Naive B cell (primary cell): ENCODE measurements at places on chromosomes 11 and 22.

DNA sequence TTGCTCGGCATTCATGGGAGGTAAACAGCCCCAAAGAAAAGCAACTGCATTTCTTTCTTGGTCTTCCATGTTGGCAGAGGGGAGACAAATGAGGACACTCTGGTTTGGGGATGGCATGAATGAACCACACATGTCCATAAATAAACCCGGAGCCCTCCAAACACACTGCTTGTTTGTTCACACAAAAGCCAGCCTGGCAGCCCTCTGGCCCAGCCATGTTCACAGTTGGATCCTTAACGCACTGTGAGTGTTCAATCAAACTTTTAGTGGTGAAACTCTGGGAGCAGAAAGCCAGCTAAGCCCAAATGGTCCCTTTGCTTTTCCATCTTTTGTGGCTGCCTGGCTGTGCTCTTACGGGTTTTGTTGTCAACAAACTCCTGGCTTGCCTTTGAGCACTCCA lies 336.8 kb downstream of the CADM1 start:
- DNase-seq, result no peak

- DNase-seq, result no peak
Measured at GRCh38 chr11:65288706-65289536, 25.7 kb upstream of the CDC42EP2 start.

DNA sequence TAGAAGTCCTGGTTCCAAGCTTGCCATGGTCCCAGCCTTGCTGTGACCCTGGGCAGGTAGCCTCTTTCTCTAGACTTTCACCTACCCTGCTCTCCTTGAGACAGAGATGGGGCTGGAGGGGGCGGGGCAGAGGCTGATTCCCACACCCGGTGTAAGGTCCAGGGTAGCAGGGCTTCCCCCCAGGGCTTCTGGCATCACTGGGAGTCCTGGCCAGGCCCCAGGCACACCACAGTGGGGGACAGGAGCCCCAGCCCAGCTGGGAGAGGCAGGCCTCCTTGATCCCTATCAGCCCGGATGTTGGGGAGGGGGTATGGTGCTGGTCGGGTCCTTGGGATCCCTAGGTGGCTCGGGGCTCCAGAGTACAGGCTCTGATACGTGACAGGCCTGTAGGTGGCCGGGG lies 1.7 kb upstream of the NUDT8 start:
- DNase-seq, result no peak

DNA sequence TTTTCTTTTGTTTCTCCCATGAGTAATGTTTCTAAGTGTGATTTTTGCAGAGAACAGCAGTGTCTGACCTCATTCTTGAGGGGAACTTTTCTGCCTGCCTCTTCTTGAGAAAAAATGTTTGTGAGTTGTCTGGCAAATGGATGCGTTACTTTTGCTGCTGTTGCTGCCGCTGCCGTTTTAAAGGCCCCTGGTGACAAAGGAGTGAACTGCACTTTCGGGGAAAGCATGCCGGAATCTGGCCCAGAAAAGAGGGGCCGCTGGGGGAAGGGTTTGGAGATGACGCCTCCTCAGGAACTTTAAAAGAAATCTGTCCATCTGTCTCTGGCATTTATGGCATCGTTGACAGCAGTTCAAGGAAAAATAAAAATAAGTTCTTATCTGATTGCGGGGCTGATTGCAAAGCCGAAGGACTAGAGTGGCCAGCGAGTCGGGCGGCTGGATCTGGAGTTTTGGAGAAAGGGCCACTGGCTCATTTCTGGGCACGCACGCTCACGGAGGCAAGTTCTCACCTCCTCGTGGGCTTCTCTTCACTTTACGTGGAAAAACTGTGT lies 16.5 kb downstream of the ZBTB16 start:
- DNase-seq, result peak; percentile 29

DNA sequence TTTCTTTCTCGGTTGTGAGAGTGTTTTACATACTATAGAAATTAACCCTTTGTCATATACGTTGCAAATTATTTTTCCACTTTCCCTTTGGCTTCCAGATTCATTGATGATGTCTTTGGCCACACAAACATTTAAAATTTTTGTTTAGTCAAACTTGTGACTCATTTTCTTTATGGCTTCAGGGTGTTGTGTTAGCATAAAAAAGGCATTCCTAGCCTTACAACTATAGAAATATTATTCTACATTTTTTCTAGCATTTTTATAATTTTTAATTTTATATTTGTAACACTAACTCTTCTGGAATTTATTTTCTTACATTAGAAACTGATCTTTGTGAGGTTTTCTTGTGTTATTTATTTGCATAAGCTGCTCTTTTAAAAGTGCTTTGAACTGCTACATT lies 12.1 kb downstream of the GRIA4 start:
- no peak for DNase-seq

DNA sequence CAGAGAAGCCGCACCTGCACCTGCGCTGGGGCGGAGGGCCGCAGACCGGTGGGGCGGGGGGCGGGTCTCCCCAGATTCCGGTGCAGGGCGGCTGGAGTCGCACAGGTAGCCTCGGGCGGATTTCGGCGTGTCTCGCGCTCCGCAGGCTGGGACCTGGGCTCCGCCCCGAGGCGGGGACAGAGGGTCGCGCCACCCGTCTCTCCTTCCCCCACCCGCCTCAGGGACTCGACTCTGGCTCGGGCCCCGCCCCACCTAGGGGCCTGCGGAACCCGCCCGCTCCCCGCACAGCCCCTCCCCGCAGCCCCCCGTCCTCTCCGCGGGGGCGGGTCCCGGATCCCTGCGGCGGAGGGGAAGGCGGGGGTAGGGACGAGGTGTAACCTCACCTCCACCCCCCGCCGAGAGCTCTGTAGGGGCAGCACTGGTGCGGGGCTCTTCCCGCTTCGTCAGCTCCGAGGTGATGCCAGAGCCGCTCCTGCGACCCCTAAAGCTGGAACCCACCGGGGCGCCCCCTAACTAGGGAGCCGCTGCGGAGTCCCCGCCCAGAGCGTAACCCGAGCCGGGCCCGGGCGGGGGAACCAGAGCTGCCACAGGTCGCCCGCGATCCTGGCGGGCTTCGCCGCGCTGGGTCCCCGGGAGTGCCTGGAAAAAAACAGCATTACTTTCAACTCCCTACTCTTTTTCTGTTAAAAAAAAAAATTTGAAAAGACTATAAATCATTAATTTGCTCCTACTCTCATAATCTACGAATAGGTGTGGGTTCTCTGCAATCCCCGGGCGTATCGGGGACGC lies at the start of gene SLC29A2:
Gene SLC29A2 (minus strand): TSS at position 134 of the 789 bp plus-strand sequence. CDS start 169 bp downstream, outside the sequence.
- peak; percentile 66 for DNase-seq

DNA sequence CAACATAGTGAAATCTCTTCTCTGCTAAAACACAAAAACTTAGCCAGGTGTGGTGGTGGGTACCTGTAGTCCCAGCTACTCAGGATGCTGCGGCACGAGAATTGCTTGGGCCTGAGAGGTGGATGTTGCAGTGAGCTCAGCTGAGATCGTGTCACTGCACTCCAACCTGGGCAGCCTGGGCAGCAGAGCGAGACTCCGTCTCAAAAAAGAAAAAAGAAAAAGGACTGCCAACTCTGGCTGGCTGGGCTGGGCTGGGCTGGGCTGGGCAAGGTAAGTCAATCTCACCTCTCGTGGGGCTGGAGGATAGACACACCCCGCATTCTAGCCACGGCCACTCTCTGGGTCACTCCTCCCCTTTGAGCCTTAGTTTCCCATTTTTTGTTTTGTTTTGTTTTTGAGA lies 26.9 kb downstream of the TEF start:
- no peak for DNase-seq

- no peak for DNase-seq
Measured at GRCh38 chr11:68331338-68331947, 19.1 kb downstream of the LRP5 start.

DNA sequence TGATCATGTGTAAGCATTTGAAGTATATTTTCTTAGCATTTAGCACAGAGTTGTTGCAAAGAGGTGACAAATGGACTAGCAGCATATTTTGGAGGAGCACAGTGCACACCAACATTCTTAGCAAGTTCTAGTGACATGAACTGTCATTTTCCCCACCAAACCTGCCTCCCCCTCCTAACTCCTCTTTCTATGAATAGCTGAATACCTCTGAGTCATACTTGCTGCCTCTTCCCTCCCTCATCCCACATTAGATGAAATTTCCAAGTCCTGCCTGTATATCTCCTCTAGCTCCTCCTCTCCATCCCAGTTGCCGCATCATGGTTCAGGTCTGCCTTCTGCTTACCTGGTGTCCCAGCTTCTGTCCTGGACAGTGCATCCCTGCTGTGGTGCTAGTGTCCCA lies 7.2 kb downstream of the OSBP2 start:
- no peak for DNase-seq

DNA sequence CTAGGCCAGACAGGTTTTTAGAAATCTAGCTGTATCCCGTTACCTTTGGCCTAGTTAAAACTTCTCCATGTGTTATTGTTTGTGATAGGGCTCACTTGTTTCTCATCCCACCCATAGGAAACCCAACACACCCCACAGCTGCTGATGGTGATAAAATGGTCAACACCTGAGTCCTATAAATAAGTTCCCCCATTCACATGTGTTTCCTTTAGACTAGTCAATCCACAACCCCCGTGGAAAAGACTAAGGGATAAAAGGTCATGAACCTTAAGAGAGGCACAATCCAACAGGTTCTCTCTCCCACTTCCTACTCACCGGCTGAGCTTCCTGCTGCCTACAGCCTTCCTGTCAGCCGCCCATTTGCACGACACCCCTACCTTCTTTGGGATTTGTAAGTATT lies 768.4 kb downstream of the JRKL start:
- no peak for DNase-seq

GRCh38 chr22:42881982-42882656 lies 25.0 kb upstream of the ARFGAP3 start:
- no peak for DNase-seq

- peak; percentile 19 for DNase-seq
Measured at GRCh38 chr11:108854346-108854745, 189.5 kb downstream of the DDX10 start.

GRCh38 chr11:15957234-15957633 lies 399.1 kb downstream of the SOX6 start:
- no peak for DNase-seq

DNA sequence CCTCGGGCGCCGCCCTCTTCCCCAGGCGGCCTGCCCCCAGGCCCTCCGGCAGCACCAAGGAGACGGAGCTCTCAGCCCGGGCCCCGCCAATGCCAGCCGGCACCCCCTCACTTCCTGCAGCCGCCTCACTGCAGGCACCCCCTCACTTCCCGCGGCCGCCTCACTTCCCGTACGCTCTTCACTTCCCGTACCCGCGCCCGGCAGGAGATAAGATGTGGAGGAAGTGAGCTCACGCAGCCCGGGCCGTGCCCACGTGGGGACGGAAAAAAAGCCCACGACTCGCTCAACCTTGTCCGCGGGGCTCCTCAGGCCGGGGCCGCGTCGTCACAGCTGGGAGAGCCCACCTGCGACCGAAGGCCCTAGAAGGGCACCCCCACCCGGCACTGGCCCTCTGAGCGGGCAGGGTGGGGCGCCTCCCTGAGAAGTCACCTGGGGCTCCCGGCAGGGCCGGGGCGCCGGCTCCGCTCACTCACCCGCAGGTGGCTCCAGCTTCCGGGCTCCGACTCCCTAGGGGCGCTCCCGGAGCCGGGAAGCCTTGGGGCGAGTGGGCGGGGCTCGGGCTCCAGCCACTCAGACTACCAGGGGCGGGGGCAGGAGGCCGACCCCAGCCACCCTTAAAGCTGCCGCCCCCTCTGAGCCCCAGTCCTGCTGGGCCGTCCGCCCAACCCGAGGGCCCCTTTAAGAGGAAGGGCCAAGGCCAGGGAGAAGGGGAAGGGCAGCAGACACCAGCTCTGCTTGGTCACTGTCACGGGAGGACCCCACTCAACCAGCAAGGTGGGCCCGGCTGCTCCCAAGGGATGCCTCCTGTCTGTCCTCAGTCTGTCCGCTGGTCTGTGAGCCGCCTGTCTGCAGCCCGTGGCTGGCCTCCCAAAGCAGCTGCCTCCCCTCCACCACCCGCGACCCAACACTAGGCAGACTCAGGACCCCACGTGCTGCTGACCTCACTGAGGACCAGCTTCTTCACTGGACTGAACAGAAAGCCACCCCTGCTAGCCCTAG lies 31.4 kb downstream of the PISD start:
- DNase-seq, result peak; percentile 96

DNA sequence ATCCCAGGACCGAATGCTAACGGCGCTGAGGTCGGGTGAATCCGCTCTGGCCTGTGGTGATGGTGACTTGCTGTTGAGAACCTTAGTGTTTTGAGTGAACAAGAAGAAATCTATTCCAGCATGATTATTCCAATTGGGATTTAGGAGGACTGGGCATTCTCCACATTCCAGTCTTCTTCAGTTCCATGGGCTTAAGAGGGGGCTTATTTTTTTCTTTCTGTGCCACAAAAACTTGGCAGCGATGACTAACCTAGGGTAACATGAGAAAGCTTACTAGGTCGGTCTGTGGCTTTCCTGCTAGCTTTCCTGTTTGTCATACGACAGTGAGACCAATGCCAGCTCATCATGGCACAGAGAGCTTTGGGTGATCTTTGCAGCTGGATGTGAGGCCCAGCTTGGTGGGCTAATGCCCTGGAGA lies 62.9 kb upstream of the ATXN10 start:
- no peak for DNase-seq

- DNase-seq, result no peak
Measured at GRCh38 chr11:32071811-32072210, 19.1 kb upstream of the RCN1 start.

- DNase-seq, result no peak
Measured at GRCh38 chr22:39731881-39732555, 161.5 kb downstream of the CACNA1I start.

DNA sequence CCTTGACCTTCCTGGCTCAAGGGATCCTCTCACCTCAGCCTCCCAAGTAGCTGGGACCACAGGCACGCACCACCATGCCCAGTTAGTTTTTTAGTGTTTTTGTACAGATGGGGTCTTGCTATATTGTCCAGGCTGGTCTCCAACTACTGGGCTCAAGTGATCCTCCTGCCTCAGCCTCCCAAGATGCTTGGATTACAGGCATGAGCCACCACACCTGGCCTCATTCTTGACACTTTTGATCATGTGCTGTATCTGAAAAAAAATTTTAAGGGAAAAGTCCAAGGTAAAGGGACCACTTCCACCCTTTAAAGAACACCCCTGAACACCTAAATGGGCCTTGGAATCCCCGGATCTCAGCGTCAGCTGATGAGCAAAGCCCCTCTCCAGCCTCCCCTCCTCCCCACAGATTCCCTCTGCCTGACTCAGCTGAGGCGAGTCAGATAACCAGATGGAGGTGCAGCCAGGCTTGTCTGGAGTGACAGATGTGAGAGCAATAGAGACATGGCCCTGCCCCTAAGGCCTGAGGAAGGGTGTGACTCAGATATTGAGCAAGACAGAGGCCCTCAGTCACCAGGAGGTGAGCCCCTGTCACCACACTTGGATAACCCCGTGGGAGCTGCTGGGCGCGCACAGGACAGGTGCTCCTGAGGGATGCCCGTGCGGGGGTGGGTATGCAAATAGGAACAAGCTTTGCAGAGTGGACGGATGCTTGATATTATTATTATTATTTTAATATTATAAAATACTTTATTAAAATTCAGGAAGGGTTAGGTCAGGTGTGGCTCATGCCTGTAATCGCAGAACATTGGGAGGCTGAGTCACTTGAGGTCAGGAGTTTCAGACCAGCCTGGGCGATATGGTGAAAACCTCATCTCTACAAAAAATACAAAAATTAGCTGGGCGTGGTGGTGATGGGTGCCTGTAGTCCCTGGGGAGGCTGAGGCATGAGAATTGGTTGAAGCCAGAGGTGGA lies 5.0 kb upstream of the CCDC88B start:
- DNase-seq, result peak; percentile 45
